ENCODE measurements at places on chromosomes 6 and 20.

- peak; percentile 93 for DNase-seq
These were observed at the start of gene NFKBIE for GRCh38 chr6:44265007-44265721. Gene NFKBIE (minus strand): TSS chr6:44265551. CDS start chr6:44265346, 205 bp downstream.

- DNase-seq, result no peak
These were observed 3.8 kb upstream of the CABLES2 start for GRCh38 chr20:62410746-62411478.

DNA sequence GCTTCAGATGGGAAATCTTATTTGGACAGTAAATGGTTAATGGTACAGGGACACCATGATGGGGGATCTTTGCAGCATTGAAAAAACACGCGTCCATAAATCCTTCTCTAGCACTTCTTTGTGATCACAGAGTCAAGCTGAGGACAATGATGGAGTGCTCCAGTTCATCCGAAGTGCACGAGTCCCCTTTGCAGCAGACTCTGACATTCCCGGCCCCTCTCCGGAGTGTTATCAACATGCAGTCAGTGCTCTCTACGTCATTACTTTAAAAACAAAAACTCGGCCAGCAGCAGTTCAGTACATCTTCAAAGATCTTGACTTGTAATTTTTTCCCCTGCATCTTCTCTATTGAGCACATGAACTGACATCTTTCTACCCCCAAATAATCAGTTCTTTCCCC is 185.5 kb upstream of the AKAP12 start:
- DNase-seq, result peak; percentile 85

- peak; percentile 94 for DNase-seq
These were observed 21.9 kb upstream of the TAF8 start for GRCh38 chr6:42028234-42029061.

DNA sequence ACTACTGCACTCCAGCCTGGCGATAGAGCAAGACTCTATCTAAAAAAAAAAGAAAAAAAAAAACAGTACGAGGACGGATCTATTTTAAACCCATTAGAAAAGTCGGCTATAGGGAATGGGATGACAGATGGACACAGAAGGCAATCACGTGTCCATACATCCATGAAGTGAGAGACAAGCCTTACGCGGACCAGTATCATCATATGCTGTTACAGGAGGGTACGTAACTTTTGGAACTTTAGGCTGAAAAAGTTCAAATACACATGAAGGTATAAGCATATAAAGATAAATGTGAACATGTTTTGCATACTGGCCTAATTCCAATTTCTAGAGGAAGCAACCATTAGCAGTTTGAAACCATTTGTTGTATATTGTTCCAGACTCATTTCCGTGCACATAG is 109.8 kb upstream of the EXOC2 start:
- DNase-seq, result no peak

GRCh38 chr20:45354423-45355208 is 6.4 kb upstream of the SDC4 start:
- DNase-seq, result peak; percentile 65

DNA sequence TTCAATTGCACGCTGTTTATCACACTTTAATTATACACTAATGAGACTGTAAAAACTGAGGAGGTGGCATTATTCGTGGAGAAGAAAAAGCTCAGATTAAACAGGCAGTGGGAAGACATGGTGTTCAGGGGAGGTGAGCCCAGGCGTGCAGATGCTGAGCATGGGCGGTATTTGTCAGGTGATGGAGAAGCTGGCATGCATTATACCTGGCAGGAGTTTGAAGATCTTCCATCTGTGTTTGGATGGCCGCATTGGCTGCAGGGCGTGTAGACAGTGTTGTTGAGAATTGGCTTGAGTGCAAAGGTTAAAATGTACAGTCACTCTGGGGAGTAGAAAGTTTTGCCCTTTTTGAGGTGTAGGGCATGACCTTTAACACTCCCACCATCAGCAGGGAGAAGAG is 213.8 kb downstream of the ERMARD start:
- DNase-seq, result no peak

DNA sequence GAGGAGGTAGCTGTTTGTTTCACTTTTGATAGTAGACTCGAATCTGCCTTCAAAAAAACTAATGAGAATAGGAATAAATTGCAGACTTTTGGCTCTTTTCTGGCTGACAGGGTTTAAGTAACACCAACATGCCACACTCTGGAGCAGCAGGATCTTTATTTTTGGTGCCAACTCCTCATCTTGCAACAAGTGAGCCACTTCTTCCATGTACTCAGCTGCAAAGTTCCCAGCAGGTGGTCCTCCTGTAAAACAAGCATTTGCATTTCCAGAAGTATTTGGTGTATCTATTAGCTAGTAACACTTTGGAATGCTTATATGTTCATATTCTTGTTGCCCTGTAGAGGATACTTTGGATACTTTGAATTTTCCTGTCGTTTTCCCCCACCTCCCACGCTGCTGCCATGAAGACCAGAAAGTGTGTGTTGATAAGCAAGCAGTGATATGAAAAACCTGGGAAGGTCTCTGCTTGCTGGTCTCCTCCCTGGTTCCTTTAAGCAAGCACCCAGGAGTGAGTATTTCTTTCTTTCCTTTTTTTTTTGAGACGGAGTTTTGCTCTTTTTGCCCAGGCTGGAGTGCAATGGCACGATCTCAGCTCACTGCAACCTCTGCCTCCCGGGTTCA is 1.0 kb downstream of the ARMH2 start:
- DNase-seq, result no peak

DNA sequence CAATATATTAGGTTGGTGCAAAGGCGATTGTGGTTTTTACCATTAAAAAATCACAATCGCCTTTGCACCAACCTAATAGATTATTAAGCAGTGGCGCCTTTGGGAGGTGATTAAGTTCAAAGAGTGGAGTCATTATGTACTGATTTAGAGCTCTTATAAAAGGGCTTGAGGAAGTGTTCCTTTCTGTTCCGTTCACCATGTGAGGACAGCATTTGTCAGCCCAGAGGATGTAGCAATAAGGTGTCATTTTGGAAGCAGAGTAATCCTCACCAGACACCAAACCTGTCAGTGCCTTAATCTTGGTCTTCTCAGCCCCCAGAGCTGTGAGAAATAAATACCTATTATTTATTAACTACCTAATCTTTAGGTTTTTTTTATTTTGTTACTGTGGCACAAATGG is 542.1 kb upstream of the MAN1A1 start:
- DNase-seq, result no peak

DNA sequence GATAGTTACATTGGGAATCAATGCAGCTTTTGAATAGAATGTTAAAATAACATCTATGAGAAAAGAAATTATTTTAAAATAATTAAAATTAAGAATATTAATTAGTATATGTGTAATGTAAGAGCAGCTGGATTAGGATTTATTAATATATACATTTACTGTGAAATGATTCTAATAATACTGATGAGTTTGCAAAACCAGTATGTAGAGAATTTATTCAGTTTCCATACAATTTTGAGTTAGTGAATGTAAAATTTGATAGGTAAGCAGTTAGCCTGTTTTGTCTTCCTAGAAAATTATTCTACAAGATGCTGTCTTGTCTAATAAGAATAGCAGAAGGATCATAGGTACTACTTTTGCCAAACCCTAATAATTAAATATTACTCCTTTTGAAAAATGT is 70.6 kb downstream of the STXBP5 start:
- DNase-seq, result no peak

DNA sequence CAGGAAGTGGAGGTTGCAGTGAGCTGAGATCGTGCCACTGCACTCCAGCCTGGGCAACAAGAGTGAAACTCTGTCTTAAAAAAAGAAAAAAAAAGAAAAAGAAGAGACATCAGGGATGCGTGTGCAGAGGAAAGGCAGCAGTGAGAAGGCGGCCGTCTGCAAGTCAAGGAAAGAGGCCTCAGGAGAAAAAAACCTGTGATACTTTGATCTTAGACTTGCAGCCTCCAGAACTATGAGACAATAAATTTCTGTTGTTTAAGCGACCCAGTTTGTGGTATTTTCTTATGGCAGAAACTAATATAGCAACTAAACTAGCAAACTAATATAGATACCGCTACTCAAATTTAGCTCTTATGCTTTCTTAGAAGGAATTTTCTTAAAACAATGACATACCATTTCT is 36.1 kb downstream of the FGD2 start:
- no peak for DNase-seq

GRCh38 chr6:14440940-14441781 is 323.6 kb downstream of the CD83 start:
- DNase-seq, result no peak

- no peak for DNase-seq
These were observed 118.4 kb upstream of the NXT1 start for GRCh38 chr20:23232219-23232581.

DNA sequence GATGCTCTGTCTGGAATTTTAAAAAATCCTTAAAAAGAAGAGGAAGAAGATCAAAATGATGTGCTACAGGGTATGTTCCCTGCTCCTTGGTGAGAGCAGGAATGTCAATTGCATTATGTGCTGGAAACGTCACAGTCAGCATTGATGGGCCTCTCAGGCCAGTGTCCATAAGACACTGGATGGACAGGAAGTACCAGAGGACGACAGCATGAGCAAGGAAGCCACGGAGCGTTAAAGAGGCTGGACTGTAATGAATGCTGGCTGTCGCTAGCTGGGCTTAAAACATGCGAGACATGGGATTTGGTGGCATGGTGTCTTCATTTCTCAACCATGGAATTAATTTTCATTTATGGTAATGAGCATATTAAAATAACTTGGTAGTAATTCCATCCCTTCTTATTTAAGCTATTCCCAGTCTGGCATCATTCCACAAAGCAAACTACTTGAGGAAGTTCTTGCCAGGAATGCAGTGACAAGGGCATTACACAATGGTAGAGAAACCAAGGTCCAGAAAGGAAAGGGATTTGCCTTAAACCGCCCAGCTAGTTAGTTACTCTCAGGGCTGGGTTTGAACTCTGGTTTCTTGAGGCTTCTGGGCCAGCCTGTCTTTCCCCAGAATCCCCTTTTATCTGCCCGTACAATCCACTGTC is 166.6 kb upstream of the SOX4 start:
- DNase-seq, result peak; percentile 17

DNA sequence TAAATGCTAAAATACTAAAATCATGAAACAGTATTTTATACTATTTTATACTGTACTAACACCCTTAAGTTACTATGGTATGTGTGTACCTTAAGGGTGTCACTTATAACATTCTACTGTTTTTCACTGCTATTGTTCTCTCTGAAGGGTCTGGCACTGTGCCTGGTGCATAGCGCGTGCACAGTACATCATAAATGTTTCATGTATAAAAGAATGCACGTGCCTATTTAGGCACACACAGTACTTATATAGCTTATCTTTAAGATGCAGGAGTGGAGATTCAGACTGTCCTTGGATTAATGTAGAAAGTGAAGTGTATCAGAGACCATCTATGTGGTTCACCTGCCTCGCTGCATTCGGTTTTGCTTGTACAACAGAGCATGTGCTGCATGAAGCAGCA is 64.0 kb upstream of the SGK1 start:
- DNase-seq, result no peak

- DNase-seq, result no peak
These were observed 9.5 kb downstream of the DAAM2 start for GRCh38 chr6:39801456-39802251.

DNA sequence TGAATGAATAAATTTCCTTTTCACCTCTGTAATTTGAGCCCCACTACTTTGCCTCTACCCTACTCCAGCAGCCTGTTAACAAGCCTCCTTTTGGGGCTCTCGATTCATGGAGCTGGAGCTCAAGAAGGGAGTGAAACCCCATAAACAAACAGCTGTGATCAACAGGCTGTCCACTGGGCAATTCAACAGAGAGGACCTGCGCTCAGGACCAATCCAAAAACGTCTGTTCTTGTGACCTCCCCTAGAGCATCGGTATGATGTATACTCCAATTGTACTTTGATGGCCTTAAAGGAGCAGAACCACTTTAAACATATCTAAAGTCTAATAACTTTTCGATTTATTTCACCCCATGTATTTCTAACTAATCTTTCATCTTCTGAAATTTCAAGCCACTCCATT is 37.4 kb downstream of the HIVEP2 start:
- no peak for DNase-seq

GRCh38 chr6:109458774-109459531 is 3.4 kb upstream of the MICAL1 start:
- DNase-seq, result no peak

GRCh38 chr6:23097566-23097965 is 528.2 kb downstream of the HDGFL1 start:
- no peak for DNase-seq

DNA sequence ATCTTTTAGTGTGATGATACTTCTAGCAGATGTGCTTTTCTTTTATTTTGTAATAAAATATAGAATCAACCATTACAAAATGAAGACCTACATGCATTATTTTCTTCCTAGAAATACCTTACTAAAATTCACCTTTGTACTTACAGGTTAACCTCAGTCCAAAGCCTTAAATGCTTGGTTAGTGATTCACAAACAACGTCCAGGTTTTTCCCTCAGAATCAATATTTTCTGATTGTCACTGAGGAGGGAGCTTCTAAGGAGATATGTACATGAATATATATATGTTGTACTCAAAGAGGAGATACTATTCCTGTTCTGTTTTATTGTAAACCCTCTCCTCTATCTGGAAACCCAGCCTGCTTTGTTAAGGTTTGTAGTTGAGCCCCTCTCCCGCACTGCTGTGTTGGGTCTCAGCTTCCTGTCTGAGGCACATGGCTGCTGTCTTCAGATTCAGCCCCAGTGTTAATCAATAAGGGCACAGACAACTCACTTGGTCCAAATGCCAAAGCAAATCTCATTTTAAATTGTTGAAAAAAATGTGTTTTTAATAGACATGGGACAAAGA is 33.9 kb upstream of the HS3ST5 start:
- no peak for DNase-seq

GRCh38 chr6:35894776-35895175 is 26.1 kb downstream of the SRPK1 start:
- DNase-seq, result no peak

GRCh38 chr20:2903686-2904085 is 30.4 kb downstream of the PTPRA start:
- no peak for DNase-seq

DNA sequence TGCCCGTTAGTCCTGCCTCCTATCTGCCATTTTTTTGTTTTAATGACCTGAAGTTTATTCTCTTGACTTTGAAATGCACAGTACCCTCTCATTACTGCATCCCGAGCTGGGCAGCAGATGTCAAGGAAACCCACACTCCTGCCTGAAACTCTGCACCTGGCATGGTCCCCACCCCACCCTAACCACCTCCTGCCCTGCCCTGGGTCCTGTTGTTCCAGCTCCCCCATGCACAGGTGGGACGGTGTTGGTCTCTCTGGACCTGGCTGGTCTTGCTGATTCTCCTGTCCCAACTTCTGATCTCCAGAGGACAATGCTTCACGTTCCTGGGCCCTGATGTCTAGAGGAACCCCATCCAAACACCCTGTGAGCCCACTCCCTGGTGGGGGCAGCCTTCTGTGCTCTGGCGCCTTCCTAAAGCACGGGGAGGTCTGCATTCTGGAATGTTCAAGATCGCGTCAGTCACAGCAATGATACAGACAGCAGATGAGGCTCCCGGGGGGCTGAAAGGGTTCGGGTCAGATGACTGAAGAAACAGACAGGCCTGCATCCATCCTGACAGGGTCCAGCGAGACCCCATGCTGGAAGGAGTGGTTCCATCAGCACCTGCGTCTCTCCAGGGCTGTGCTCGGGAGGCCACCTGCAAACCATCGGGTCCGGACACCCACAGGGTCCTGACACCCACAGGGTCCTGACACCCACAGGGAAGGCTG is 73.6 kb downstream of the ERMARD start:
- no peak for DNase-seq

GRCh38 chr20:16712511-16712947 is 17.3 kb upstream of the SNRPB2 start:
- no peak for DNase-seq

Measured in iris pigment epithelial cell (primary cell).